Coronary artery (tissue), 2 donors: ENCODE measurements at places on chromosomes 12 and 14.
A peak's percentile ranks its signal among the peaks of the same experiment; 100 is the strongest.

DNA sequence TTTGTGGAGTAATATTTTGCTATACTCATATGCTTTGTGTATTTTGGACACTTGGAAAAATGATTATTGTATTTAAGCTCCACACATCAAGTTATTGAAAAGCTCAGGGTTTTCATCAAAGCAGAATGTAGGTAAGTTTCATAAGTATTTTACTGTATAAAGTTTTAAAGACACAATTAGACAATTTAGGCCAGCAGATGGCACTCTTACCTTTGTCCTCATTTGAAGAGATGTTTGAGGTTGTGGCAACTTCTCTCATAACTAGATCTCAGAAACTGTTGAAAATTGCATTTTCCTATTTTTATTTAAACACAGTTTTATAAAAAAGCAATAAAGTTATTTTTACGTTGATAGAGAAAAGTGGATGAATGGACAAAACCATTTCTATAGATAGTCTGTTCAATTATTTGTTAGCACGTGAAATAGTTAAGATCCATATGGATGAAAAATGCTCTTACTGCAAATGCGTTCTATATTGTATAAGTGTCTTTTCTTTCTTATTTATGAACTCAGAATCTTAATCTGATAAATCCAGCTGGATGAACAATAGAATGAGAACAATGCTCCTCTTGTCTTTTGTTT, 300.0 kb downstream of the AEBP2 start:
- no peak for DNase-seq

GRCh38 chr12:93851257-93851671, 174.1 kb downstream of the CRADD start:
- DNase-seq = no peak

GRCh38 chr14:67018720-67019119, 170.5 kb upstream of the GARIN2 start:
- DNase-seq = no peak

- DNase-seq = no peak
Observed at GRCh38 chr12:106030210-106031071, 108.3 kb downstream of the NUAK1 start.

DNA sequence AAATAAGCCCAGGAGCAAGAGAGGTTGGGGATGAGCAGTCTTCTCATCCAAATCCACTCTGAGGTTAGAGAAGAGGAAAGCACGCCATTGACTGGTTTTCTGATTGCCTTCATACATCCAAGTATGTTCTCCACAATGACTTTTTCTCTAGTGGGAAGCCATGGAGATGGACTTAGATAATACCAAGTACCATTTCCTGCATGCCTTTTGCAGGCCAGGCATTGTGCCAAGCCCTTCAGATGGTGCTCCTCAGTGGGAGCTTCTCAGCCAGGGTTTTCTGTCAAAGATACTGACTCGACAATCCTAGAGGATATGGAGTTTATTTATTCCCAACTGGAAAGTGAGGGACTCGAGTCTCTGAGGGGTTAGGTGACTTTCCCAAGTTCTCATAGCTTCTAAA, 218.0 kb downstream of the ZFP36L1 start:
- DNase-seq = no peak

- DNase-seq = no peak
Observed at GRCh38 chr12:104520242-104520900, 63.6 kb downstream of the CHST11 start.

DNA sequence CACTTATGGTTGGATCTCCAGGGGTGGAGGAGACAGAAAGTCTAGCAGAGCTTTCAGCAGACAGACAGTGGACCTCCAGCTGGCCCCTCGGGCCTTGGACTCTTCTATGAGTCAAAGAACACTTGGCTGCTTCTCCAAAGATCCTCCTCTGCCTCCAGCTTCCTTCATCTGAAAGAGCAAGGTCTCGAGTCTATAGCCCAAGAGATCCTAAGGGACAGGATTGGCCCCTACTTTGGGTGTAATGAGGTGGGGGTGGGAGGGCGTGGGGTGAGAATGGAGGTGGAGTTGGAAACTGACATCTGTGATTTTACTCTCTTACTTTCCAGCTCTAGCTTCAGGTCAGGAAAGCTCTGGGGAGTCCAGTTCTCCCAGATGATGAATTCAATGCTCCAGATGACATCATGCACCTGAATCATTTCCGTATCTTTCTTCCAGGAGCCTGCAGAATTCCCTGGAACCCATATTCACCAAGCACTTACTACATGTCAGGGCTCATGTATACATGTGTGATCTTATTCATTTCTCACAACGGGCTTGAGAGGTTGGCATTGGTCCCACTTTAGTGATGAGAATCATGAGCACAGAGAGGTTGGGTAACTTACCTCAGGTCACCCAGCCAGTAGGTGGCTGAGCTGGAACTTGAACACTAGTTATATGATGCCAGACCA, 10.2 kb upstream of the PGF start:
- DNase-seq = no peak

DNA sequence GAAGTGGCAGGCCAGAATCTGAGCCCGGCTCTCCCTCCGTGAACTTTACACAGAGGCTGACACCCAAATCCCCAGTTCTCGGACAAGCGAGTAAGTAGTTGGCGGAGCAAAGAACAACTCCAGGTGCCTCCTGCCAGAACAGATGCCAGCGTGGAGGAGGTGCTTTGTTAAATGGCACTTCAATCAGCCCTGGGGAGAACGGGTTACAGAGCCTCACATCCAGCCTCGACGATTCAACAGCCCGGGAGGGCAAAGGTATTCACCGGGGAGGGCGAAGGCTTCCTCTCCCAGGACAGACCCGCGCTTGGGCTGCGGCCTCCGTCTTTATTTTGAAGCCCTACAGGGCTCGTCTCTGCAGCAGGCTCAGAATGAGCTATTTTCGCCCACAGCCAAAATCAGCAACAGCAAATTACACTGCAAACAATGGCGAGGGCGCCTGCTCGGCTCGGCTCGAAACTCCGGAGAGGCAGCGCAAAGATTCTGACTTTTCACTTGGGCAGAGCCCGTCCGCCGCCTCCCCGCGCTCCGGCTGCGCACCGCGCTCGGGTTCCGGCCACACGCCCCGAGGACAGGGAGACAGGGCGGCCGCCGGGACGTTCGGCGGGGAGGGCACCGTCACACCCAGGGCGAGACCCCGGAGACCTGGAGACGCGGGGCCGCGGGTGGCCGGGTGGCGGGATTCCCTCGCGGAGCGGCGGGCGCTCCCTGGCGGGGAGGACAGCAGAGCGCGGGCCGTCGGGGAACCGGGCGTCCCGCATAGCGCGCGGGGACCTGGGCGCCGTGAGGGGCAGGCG, 811 bp downstream of the TMCC3 start:
- no peak for DNase-seq

DNA sequence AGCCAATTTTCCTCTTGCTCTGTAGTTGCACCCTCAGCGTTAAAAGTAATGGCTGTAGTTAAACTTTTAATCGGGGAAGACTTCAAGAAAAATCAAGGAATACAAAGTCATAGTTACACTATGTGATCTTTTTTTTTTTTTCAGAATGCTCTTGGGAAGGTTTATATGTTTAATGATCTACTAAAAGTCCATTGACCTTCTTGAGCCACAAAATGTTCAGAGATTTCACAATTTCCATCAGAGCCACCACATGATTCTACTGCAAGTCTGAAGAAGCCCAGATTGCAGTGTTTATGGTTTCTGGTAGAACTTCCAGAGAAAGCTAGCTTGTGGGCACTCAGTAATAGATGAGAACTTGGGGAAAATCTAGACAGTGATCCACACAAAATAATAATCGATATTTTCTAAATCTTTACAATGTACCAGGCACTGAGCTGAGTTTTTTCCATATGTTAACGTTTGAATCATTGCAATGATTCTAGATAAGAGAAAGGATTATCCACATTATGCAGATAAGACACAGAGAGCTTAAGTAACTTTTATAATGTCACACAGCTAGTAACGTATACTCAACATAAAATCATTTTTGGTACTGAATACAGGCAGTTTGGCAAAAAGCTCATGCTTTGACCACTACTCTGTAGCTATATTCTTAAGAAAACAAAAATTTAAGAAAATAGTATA, 38.3 kb downstream of the GYS2 start:
- no peak for DNase-seq

- no peak for DNase-seq
Observed at GRCh38 chr12:118436986-118437385, 60.6 kb downstream of the SUDS3 start.

DNA sequence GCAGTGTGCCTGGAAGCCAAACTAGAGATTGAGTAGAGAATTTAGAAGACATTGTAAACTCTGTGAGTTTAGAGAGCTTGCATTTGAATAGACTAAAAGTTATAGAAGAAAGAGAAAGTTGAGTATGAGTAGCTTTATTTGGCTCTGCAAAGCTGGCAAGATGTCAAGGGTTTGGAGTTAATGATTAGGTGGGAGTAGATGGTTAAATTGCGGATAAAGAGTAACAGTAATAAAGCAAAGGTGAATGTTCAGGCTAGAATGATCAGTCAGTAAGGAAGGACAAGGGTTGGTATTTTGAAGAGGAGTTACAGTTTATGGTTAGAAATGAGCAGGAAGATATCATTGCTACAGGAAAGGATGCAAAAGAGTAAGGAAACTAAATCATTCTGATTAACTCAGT, 5.2 kb downstream of the PPM1A start:
- DNase-seq = no peak

- DNase-seq = no peak
Observed at GRCh38 chr14:44720707-44721106, 213.6 kb upstream of the FSCB start.

- DNase-seq = no peak
Observed at GRCh38 chr12:44380861-44381260, 495.3 kb downstream of the NELL2 start.

DNA sequence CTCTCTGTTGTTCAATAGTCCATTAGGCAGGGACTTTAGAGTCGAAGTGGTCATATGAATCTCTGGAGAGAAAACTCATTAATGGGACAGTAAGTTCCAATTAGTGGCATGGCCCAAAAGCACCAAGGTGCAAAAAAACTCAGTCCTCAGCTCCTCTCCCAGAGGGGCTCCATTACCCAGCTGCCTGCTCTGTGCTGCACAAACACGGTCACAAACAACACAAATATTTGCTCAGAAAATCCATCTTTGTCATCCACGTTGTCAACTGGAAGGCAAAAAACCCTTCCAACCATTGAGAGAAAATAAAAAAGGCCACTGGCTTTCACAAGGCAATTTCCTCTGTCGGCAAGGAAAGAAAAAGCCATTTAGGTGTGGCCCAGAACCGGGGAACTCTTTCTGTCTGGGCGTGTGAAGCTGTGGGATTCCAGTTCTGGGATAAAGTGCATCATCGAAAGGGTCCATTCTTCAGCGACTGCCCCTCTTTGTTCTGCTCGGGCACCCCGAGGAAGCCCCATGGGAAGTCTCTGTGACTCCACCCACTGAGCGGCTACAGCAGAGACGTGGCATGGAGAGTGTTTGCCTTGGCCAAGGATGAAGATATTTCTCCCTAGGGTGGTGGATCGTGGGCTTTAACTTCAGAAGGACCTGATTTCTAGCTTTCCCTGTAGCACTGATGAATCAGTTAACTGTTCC, 137.6 kb downstream of the VRK1 start:
- no peak for DNase-seq

- DNase-seq = peak; percentile 77
Observed at GRCh38 chr14:100341301-100342031, 18.3 kb downstream of the SLC25A47 start.

DNA sequence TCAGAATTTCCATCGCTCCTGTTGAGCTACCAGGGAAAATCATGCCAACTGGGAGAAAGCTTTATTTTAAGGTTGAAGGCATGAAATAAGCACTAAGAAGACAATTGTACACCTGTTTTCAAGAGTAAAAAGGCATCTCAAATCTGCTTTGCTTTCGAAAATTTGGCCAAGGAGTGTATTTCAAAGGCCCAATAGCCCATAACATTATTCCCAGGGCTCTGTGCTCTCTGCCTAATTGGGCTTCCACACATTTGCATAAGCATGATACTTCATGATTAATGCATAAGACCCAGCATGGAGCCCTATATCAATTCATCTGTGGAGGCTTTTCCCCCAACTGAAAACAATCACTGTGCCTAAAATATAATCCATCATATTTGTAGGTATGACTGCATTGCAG, 258.5 kb downstream of the NOVA1 start:
- no peak for DNase-seq

DNA sequence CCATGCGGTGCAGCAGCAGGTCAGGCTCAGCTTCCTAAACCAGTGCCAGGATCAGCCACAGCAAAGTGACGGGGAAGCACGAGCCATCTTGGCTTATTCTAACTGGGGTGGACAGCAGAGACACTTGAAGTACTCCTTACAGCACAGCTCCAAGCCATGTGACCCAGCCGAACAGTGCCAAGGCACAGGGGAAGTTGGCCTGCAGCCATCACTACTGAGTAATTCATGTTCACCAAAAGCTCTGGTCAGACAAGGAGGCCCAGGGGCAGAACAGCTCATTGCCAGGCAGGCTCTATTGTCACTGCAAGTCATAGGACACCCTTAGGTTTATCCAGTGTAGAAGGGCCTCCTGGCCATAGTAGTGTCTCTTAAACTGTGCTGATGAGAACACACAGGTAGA, 23.4 kb upstream of the SLC35F4 start:
- no peak for DNase-seq

- DNase-seq = no peak
Observed at GRCh38 chr12:77115471-77115870, 50.1 kb upstream of the E2F7 start.

DNA sequence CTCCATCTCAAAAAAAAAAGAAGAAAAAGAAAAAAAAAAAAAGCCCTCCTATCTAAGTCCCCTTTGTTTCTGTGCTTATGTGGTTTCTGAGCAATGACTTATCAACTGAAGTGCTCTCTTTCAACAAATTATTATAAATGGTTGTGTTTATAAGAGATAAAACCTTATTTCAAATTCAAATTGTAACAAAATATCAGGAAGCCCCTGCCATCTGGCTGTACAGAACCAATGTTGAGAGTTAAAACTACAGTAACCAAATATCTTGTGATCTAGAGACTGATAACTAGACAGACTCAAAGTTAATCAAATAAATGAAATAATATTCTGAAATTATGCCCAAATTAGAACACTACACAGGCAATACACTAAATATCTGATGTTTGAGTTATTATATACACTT, 143.0 kb upstream of the CPNE8 start:
- DNase-seq = no peak

DNA sequence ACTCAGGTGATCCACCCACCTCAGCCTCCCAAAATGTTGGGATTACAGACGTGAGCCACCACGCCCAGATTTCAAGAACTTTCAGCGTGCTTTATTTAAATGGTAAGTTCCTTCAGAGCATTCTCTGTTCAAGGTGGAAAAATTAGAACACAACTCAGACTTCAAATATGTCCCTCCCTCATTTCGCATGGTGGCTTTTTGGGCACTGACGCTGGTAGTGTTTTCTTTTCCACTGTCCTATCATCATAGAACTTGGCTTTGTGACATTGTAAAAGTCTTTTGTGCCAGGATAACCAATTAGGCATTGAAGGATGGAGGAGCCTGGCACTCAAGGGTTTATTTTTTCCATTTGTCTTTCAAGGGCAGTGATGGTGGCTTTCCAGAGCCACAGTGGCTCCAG, 190.8 kb downstream of the NUAK1 start:
- DNase-seq = peak; percentile 74

DNA sequence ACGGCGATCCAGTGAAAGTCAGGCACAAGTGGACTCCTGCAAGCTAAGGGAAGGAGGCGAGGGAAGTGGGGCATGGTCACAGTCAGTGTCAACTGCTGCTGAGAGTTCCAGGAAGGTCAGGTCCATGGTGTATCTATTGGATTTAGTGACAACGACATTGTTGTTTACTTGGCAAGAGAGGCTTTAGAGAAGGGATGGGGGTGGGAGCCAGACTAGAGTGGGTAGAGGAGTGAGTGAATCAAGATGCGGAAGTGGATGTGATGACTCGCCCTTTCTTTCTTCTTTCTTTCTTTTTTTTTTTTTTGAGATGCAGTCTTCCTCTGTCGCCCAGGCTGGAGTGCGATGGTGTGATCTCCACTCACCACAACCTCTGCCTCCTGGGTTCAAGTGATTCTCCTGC, 12.5 kb downstream of the P2RX7 start:
- DNase-seq = no peak
